Bronchus fibroblast of lung (primary cell): ENCODE measurements at places on chromosomes 11 and 22. TPM values are rescaled to one million over a fixed set of nuclear protein-coding genes. Genes with fewer than 3 reads are reported as not detected.

TSGA10IP gene
- total RNA-seq = under 0.01 TPM in 1 of 2 replicates, not detected in the other

ZC3H7B gene
- 46.4 and 47.7 TPM in 2 replicates for total RNA-seq

TSSK2 gene
- total RNA-seq = not detected in 2 replicates

PDGFD gene
- total RNA-seq = 1.2 and 1.8 TPM in 2 replicates

GAL3ST3 gene
- 0.59 and 1.2 TPM in 2 replicates for total RNA-seq

ART1 gene
- total RNA-seq = not detected in 2 replicates

ST14 gene
- total RNA-seq = under 0.01 and 0.17 TPM in 2 replicates

PRG3 gene
- not detected in 2 replicates for total RNA-seq

LYVE1 gene
- not detected in 2 replicates for total RNA-seq

CNIH2 gene
- total RNA-seq = 0.17 and 0.89 TPM in 2 replicates

DAGLA gene
- 1.8 and 2.0 TPM in 2 replicates for total RNA-seq

QSER1 gene
- total RNA-seq = 6.2 and 9.8 TPM in 2 replicates

OR5B21 gene
- not detected in 2 replicates for total RNA-seq
